ENCODE measurements at places on chromosomes 4 and X.

DNA sequence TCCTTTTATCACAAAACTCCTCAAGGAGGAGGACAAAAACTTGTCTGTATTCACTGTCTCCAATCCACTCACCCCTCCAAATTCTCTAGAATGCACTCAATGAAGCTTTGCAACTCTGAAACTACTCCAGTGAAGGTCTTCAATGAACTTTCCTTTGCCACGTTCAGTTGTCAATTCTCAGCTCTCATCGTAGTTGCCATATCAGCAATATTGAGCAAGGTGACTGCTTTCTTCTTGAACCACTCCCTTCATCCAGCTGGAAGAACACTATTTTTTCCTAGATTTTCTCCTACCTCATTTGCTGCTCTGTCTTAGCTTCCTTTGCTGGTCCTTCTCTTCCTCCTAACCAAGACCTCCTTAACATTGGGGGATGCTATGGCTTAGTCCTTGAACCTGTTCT, 191.8 kb downstream of the KDR start:
- no peak for DNase-seq

GRCh38 chr4:30716158-30716557, 4.0 kb upstream of the PCDH7 start:
- no peak for DNase-seq

DNA sequence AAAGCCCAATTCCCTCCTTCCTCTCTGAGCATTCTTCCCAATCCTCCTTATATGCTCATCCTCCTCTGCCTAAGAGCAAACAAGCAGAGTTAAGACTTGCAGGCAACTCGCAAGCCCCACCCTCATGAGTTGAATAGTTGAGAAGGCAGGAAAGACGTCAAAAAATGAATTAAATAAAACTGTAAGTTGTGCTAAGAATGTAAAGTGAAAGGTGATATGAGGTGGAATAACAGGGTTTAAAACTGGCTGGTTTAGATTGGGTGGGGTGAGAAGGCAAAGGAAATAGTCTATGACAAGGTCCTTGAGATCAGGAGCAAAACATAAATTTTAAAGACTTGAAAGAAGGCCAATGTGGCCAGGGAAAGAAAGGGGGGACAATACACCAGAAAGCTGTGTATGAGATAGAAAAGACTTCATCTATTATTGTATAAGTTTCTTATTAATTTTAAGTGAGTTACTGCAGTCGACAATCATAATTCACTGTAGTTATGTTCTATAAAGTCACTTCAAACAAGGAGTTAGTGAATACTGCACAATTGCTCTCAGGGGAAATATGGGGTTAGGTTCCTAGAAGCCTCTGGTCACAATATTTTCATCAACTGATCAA, 124.9 kb downstream of the RELL1 start:
- DNase-seq: no peak

DNA sequence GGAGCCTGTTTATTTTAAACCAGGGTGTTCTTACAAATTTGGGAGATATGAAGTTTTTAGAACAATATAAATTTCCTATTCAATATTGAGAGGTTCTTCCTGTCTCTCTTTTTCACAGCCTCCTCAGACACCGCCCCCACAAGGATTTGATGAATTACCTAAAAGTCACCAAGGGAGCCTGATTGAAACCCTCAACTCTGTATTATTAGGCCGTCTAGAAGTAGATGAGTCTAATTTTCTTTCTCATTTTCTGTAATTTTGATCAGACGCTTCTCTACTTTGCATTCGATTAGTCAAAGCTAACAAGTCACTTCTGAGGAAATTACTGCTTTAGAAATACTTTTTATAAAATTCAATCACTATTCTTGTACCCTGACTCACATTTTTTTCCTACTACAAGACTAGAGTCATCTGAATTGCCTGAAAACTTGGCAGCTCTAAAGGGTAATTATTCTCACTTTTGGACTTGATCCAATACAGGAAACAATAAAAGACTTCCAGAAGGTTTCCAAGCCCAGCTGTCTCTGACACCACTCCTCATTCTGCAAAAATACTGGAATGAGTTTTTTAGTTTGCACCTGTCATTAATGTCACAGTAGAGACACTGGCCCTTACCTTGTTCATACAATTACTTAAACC, 111.2 kb downstream of the ELOVL6 start:
- DNase-seq: no peak

DNA sequence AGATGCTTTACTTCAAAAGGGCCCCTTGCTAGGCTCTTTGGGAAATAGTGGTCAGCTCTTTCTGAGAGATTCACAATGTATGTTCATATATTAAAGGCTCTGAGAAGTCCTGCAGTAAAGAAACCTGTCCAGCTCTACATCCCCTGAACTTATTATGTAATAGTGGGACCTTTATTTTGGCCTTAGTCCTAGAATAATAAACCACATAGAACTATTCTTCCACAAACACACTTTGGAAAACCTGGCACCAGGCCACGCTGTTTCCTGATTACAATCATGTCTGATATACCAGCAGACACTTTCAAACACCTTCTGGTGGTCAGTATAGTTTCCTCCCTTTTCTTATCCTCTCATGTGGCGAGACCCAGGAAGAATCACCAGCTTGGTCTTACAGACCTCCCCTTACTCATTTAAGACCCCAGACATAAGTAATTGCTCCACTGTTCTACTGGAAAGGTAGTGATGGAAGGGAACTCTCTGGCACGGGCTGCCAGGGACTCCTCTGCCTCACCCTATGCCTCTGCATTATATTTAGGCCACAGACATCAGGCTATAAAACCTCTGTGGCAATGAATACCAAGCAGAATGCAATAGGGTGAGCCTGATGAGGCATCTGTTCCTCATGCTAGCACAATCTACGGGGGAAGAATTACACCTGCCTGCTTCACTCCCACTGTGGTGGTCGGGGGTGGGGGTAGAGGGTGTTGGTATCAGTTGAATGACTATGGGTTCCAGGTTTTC, 5.7 kb upstream of the PPEF1 start:
- DNase-seq: no peak

GRCh38 chr4:3062471-3062870, 11.9 kb downstream of the HTT-AS start:
- no peak for DNase-seq

DNA sequence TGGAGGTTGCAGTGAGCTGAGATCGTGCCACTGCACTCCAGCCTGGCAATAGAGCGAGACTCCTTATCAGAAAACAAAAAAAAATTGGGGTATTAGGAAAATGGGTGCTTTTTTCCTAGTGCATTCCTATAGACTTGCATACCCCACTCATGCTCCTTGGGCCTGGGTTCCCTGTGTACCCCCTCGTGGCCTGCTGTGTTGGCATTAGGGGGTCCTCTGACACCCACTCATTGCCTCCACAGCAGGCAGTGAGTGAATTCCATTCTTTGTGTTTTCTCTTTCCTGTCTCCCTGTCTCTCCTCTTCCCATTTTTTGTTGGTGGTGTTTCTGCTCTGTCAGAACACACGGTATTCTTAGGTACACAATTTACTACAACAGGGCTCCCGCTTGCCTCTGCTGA, 42.8 kb downstream of the TNIP2 start:
- no peak for DNase-seq

DNA sequence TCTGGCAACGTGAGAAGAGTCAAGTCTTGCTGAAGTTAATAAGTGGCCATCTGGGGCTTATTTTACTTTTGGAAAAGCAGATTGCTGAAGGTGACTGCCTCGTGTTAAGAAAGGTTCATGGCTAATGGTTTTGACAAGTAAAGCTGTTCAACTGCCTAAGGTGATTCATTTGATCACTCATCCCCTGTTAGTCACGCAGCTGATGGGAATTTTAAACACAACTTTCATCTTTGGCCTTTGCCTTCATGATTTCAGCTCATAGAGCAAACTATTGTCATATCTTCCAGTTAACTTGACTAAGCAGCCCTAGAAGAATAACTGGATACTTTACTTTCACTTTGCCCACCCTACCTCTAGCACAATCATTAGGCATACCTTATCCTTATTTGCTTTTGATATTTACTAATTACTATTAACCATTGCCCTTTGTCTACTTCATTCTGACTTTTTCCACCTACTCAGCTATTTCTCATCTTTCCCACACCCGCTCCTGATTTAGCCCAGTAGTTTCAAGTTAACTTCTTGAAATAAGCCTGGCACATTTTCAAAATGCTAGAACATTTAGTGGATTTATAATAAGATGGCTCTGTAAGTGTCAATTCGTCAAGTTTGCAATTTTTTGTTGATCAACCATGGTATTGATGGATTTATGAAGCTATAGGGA, 170.6 kb upstream of the S100G start:
- no peak for DNase-seq

GRCh38 chr4:151310124-151310728, 15.2 kb downstream of the SH3D19 start:
- no peak for DNase-seq

- DNase-seq: no peak
These were observed 56.9 kb downstream of the SMAD1 start for GRCh38 chr4:145538596-145538995.

DNA sequence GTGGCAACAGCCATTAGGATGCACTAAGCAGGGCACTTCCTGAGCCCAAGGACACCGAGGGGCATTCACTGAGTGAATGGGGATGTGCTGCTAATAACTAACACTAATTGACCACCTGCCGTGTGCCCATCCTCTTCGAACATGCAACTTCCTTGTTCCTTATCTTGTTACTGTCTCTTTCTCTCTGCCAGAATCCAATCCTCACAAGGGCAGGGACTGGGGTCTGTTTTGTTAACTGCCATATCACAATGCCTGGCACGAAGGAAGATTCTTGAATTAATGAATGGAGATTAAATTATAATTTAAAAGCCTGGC, 1.3 kb downstream of the ERAS start:
- DNase-seq: no peak
